D341Med (cell line): ENCODE measurements at places on chromosomes 6 and 20.
A peak's percentile ranks its signal among the peaks of the same experiment; 100 is the strongest.

- DNase-seq = peak; percentile 60
These were observed 198.6 kb downstream of the DTNBP1 start for GRCh38 chr6:15464211-15464725.

GRCh38 chr6:912871-913835, 220.2 kb upstream of the EXOC2 start:
- peak; percentile 89 for DNase-seq

DNA sequence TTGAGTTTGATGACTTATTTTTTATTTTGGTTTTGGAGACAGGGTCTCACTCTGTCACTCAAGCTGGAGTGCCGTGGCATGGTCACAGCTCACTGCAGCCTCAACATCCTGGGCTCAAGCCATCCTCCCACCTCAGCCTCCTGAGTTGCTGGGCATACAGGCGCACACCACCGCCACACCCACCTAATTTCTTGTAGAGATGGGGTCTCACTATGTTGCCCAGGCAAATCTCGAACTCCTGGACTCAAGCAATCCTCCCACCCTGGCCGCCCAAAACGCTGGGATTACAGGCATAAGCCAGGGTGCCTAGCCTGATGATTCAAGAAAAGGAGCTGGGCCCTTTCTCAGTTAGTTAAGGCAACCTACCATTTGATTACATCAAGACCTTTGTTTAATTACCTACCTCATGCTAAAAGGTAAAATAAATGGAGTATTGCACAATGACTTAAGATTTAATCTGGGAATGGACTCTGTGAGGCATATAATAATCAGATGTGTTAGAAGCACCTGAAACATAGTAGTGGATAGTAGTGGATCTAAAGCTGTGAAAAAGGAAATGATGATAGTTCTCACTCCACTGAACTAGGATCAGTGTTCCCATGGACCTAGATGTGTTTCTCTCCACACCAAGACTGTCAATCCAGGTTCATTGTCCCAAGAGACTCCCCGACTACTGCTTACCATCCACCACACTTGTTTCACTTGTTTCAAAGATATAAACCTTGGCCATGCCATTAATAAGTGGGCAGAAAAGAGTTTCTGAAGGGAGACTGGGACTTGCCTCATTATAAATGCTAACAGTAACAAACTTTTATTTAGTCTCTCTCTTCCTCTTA, 2.1 kb downstream of the TNFRSF21 start:
- no peak for DNase-seq

DNA sequence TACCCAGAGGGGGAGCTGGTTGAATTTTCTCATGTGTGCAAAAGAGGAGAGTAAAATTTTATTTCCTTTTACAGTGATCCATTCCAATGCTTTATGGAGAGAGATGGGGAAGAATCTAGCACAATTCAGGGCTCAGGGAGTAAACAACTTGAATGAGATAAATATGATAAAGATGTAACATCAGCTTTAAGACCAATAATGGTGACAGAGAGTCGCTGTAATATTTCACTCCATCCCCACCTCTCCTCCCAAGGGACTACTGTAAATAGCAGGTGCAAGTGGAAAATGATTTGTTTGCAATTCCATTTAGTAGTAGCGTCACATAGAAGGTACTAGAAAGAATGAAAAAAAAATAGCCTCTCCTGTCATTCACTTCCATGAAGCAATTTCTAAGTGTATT, 4.8 kb downstream of the CRISP3 start:
- no peak for DNase-seq

DNA sequence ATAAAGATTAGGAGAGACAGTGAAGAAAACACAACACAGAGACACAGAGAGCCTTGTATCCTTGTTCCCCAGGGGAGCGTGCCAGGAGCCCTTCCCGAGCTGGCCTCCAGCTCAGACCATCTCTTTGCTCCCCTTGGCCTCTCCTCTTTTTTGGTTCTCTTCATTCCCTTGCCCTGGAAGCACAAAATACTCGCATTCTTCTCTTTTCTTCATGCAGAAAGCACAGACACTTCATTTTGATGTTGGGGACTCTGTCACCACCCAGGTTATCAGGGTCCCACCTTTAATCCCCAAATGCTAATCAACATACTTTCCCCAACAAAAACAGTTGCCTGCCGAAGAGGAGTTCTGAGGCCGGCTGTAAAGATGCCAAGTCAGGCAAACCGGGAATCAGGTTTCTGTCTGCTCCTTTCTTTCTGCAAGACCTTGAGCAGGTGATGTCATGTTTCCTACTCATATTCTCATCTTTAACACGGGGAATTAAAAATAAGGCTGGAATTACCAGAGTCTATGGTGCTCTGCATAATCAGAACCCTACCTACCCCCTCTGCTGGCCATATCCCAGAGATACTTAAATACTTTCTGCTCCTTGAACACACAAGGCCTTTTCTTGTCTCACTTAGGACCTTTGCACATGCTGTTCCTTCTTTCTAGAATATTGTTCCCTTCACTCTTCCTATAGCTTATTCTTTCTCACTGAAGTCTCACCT, 21.7 kb downstream of the TGM6 start:
- DNase-seq = no peak

DNA sequence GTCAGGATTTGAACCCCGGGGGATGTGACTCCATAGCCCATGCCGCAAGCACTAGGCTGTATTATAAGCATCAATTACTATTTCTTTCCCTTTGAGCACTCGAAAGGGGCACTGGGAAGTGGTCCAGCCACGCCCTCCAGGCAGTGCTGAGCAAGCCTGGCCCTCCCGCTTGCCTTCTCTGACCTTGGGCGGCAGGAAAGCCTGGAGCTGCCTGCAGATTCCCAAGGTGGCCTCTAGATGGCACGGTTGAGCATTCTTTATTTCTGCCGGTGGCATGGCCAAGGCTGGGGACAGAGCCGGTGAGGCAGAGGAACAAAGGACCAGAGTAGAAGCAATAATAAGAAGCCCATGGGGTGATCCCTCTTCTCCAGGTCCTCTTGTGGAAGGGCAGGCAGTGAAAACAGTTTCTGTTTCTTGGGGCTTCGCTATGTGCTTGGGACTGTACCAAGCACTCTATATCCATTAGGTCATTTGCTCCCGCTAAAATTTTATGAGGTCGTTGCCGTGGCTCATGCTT, 32.0 kb downstream of the ARHGAP40 start:
- DNase-seq = peak; percentile 88

GRCh38 chr20:60512443-60512842, 554.2 kb downstream of the CDH26 start:
- DNase-seq = no peak

- no peak for DNase-seq
These were observed 36.2 kb upstream of the CDYL start for GRCh38 chr6:4740032-4740431.

DNA sequence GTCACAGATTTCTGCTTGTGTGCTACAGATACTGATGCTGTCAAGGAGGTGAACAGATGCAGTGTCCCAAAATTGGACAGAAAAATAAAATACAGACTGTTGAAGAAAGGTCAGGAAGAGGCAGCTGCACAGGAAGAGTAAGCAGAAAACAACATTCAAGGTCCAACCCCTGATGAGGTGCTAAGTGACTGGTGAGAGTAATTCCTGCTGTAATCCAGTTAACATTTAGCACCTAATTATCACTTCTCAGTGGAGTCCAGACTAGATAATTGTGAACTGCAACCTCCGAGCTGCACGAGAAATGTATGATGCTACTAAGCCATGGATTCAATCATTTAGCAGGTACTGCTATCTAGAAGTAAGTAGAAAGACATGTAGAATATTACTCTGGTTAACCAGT, 36.3 kb upstream of the NRSN1 start:
- peak; percentile 39 for DNase-seq

GRCh38 chr6:73796881-73797280, 100.9 kb downstream of the CD109 start:
- DNase-seq = no peak

DNA sequence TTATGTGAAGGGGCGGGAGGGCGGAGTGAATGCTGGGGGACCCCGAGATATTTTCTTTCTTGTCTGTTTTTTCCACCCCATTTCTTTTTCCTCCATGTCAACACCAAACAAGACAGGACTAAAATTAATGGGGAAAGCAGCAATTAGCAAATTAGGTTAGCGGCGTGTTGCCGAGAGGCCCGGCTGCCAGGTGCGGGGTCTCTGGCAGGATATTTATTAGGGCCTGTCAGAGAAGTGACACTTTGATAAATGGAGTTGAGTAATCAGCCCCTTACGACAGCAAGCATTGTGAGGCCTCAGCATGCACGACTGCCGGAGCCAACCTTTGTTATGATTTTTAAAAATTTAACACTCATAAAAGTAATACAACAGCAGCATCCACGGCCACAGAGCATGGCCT, 193.8 kb downstream of the DHX35 start:
- no peak for DNase-seq

GRCh38 chr20:34052414-34052813, 58.7 kb downstream of the RALY start:
- DNase-seq = no peak

- DNase-seq = no peak
These were observed 21.7 kb downstream of the HIVEP1 start for GRCh38 chr6:12033770-12034169.

DNA sequence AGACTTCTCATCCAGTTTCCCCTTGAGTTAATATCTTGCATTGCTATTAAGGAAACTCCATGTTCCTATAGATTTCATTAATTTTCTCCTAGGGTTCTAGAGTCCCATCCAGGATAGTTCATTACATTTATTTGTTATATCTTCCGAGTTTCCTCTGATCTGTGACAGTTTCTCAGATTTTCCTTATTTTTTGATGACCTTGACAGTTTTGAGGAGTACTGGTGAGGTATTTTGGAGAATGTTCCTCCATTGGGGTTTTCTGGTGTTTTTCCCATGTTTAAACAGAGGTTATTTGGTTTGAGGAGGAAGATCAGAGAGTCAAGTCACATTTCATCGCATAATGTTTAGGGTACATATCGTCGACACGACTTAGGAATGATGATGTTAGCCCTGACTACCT, 67.7 kb downstream of the LAMP5 start:
- DNase-seq = no peak

DNA sequence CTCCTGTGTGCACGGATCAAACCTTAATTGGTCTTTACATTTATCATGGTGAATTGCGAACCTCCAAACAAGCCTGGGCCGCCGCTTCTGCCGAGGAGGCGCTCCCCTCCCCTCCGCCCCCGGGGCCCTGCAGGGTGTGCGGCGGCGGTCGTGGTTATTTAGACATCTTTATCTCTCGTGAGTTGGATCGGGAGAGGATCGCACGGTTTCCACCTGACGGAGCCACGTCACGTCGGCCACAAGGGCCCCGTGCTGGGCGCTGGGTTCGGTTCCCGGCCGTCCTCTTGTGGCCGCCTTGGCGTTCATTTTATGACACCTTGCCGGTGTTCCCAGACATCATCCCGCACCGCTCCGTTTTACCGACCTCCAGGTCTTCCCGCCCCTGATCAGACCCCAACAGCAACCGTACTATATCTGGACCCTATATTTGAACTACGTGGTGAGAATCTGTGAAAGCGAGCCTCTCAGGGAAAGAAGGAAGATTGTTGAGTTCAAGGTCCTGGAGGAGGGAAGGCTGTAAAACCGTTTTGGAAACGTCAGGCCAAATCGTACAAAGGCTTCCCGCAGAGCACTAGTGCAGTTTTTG, 1.3 kb upstream of the CNR1 start:
- peak; percentile 22 for DNase-seq

- no peak for DNase-seq
These were observed 176.1 kb upstream of the OPRM1 start for GRCh38 chr6:153862927-153863326.

DNA sequence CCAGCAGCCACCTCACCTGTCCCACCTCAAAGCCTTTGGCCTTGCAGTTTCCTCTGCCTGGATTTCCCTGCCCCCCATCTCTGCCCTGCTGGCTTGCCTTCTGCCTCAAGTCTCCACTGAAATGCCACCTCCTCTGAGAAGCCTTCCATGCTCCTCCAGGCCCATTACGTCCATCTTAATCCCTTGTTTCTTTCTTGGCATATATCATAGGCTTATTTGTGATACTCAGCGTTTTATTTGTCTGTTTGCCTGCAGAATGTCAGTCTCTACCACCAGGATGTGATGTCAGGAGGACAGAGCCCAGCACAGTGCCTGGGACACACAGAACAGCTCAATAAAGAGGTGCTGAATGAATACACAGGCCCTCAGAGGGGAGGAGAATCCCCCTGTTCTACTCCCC, 24.4 kb upstream of the TLDC2 start:
- no peak for DNase-seq

DNA sequence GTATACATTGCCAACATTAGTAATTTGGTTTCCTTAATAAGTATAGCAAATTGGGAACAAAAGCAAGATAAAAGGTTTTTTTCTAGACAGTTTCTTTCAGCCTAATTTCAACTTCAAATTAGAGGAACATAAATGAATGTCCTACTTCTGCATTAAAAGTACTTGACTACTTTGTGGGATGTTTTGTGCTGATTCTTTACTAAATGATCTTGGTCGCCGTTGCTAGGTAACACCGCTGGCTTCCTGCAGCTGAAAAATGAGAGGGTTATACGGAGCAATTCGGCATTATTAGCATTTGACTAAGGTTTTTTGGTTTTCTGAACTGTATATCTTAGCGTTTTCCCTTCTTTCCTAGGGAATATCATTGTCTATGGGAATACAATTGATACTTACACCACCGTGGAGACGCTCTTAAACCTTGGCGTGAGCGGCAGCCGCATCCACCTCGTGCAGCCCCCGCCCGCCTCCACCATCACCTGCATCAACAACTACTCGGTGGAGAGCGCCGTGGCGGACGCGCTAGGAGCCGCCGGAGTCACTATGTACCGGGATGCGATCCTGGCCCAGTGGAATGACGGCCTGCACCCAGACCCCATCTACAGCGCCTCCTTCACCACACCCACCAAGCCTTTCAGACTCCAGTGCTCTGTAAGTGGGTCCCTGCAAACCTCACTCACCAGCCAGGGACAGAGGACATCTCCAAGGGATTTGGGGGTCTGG, 90.9 kb upstream of the INSM1 start:
- DNase-seq = no peak

GRCh38 chr6:159041181-159041580, 3.6 kb downstream of the TAGAP start:
- no peak for DNase-seq

GRCh38 chr20:2778602-2779321, 21.7 kb downstream of the CPXM1 start:
- no peak for DNase-seq

DNA sequence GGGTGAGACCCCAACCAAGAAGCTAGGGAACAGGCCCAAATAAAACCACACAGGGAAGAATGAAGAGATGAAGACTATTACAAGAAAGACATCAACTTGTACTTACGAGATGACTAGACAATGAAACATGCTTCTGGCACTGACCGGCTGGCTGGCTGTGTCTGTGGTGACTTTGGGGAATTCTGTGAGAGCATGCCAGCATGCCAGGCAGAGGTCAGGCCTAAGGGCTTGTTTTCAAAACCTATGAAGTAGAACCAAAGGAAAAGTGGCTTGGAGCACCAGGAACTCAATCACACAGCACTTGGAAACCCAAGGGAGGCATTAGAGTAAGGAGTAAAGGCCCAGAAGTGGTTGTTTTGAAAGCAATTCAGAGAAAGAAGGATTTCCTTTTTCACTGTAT, 28.4 kb upstream of the GSTA3 start:
- no peak for DNase-seq

DNA sequence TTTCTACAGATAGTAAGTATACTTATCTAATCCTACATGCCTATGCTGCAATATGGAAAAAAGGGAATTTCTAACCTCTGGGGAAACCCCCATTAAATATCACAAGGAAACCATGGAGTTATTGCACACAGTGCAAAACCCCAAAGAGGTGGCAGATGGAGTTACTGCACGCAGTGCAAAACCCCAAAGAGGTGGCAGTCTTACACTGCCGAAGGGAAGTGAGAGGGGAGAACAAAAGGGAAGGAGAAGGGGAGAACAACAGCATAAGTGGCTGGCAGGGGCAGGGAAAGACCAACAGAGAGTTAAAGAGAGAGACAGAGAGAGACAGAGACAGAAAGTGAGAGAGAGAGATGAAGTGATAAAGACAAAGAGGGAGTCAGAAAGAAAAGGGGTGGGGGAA, 43.8 kb upstream of the EIF2S2 start:
- DNase-seq = no peak
